D341Med (cell line): ENCODE measurements at places on chromosomes 3 and 15.

GRCh38 chr15:74201710-74202420, 722 bp downstream of the STRA6 start:
- DNase-seq, result no peak

- peak; percentile 10 for DNase-seq
Measured at GRCh38 chr15:42152196-42152920, 4.1 kb downstream of the PLA2G4F start.

- DNase-seq, result peak; percentile 51
Measured at GRCh38 chr3:24683633-24684384, 189.2 kb upstream of the THRB start.

- no peak for DNase-seq
Measured at GRCh38 chr3:100650651-100651619, 41.5 kb downstream of the ADGRG7 start.

DNA sequence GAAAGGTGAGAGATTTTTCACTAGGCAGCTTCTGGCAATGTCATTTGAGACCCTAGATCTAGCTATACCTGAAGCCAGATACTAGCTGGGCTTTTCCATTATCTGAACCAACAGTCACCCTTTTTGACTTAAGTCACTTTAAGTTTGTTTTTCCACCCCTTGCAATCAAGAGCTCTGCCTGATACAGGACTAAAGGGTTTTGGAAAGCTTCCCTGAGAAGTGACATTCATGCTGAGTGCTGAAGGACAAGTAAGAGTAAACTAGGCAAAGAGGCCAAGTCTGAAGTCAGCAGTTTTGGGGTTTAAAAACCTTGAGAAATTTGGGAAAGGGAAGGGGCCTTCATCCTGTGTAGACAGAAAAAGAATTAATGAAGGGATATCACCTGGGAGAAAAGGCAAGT, 27.1 kb upstream of the CCDC174 start:
- no peak for DNase-seq

DNA sequence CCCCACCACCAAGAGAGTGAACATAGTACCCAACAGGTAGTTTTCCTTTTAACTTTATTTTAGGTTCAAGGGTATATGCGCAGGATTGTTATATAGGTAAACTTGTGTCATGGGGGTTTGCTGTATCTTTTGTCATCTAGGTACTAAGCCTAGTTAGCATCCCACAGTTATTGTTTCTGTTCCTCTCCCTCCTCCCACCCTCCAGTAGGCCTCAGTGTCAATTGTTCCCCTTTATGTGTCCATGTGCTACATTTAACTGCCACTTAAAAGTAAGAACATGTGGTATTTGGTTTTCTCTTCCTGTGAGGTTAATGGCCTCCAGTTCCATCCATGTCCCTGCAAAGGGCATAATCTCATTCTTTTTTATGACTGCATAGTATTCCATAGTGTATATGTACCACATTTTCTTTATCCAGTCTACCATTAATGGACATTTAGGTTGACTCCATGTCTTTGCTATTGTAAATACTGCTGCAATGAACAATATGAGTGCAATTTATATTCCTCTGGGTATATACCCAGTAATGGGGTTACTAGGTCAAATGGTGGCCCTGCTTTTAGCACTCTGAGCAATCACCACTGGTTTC, 66.2 kb downstream of the ST3GAL6 start:
- DNase-seq, result no peak

DNA sequence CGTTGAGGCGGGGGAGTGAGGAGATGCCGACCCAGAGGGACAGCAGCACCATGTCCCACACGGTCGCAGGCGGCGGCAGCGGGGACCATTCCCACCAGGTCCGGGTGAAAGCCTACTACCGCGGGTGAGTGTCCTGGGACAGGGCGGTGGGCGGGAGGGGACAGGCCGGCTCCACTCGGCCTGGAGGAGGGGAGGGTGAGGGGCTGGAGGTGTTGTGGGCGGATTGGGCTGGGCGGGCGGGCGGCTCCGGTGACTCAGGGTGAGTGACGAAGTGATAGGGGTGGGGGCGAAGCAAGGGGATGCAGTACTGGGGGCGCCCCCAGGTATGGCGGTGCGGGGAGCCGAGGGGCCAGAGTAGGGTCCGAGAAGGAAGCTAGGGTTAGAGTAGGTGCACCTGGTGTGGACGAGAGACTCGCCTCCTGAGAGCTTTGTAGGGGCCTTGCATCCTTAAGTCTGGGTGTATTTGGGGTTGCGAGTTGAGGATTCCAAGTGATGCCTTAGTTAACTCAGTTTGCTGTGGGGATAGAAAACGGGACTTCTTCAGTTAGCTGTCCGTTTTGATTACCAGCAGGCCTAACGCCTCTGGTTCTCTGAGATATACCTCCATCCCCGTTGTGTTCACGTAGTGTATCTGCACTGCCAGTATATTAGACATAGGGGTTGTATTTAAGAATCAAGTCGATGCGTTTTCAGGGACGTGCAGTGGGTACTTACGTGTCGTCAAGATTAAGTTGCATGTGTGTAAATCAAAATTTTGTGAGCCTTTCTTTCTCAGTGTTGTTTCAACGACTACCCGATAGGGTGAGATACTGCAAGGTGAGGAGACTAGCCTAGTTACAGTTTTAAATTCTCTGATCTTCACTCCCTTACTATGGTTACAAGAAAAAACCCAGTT, 670 bp downstream of the PRKCI start:
- DNase-seq, result peak; percentile 67

DNA sequence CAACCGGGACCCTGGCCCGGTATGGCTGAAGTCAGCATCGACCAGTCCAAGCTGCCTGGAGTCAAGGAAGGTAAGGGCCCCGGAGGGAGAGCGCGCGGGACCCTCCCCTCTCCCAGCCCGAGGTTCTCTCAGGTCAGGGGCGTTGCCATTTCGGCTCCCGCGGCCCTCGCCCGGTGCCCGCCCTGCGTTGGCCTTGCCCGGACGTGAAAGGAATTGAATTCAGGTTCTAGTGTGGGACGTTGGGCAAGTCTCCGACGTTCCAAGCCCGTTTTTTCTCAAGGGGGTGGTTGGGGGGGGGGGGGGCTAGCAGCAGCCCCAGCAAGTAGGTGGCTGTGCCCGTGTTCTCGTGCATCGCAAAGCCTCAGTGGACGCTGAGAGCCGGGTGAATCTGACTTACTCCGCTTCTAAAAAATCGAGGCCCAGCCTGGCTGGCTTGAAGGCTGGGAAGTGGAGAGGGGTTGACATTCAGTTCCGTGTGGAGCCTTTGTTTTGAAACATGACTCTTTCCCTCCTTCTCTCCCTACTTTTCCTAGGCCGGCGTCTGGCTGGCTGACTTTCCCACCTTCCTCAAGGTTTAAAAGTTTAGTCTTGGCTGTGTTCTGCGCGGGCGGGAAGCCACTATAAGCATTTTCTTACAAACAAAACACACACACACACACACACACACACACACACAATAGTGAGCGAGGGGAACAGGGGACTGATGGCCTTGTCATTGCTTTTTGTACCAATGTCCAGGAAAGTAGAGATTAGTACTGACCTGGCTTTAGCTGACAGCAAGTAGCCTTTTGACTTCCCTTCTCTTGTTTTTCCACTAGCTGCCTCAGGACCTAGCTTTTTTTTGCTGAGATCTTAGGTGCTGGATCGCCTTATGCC, at the start of gene UTS2B:
UTS2B (minus strand) TSS at position 873 of the 876 bp plus-strand sequence. CDS start 48,337 bp downstream, outside the sequence.
- DNase-seq, result peak; percentile 74

- no peak for DNase-seq
Measured at GRCh38 chr3:62621925-62622324, 248.6 kb upstream of the FEZF2 start.

DNA sequence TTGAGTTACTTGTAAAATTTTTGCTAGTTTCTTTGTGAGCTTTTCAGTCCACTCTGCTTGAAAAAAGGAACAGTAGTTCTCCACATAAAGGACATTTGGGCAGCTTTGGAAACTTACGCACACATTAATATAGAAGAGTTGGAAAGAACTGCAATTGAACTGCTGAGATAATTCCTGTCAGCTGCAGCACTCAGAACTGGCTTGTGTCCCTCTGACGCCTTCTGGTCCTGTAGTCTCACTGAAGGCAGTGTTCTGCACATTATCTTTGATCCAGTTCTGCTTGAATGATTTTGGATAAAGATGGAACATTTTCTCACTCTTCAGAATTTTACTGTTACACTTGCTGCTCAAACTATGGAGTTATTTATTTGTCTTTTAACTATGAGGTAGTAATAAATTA, 901.9 kb downstream of the OTOL1 start:
- DNase-seq, result no peak

GRCh38 chr15:64349375-64349774, 6.6 kb downstream of the CSNK1G1 start:
- DNase-seq, result no peak
